ENCODE measurements at places on chromosomes 3 and 15.

DNA sequence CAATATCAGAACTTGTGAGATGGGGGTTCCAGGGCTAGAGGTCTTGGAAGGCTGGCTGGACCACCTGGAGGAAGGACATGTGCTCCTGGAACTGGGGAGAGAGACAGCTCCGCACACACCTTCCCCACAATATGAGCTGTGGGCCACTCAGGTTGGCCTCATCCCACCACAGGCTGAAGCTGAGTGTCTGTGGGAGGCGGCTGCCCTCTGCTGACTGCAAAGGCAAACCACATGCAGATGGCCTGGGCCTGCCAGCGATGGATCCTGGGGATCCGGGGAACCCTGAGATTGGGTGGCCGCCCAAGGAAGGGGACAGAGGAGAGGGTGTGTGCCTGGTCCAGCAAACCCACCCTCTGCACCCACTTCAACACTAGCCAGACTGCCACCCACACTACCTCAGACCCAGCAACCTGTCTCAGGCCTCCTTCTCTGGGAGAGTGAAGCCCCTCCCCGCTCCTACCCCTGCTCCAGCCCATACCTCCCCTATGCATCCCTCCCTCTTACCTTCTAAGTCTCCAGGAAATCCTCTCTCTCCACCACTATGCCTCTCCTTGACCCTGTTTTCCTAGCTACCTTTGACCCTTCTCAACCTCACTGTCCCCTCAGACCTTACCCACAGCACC is 44.8 kb downstream of the CYP11A1 start:
- DNase-seq: peak; percentile 50

DNA sequence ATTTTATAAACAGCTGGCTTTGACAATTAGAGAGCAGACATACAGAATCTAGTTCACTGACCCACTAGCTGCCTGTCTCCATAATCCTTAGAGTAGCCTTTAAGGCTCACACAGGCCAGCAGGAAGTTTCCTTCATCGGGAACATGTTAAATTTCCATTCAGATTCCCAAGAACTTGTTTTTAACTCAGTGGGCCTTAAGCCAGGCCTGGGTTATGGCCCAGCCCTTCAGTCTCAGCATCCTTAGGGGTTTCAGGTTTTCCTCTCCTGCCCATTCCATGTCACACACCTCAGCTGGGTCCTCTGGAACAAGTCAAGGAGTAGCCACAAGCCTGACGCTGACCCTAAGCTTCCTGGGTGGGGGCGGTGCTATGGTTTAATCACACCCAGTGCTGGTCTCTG is 15.0 kb downstream of the CDAN1 start:
- no peak for DNase-seq

DNA sequence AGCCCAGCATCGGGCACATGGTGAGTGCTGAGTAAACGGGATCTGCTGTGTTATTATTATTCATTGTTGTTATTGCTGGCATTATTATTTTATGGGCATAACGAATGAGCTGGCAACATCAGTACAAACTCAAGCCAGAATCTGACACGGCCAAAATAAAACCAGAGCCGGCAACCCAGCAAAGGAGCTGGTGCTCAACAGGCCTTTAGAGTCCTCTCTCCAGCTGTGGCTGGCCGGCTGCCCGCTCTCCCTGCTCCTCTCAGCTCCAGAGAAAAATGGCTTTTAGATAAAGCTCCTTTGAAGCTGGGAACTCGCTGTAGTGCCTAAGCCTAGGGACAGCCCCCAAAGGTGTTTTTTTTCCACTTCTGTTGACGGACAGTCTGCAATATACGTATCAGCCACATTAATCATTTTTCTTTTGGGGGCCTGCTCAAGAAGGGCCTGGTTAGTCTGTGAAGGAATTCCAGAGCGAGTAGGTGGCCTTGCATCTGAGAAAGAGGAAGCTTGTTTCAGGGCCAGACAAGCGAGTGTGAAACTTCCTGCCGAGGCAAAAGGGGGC is 193.9 kb upstream of the UBE2E1 start:
- no peak for DNase-seq

- DNase-seq: no peak
These were observed 7.3 kb upstream of the CHCHD6 start for GRCh38 chr3:126696701-126697267.

- no peak for DNase-seq
These were observed 366.4 kb downstream of the RAP2B start for GRCh38 chr3:153528473-153528872.

DNA sequence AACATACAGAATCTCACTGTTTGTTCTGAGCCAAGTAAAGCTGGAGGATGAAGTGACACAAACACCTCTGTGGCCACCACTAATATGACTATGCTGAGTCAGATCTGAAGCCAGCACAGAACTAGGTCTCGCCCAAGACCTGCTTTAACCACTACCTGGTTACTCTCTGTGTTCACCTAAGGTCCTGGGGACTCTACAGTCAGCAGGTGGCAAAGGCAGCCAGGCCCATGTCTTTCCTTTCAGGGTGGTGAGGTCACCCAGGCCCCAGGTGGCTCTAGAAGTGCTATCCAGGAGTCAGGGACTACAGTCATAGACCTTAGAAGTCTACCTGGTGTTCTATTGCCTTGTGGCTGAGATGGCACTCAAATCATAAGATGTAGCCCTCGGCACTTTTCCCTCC is 287.9 kb upstream of the ARRDC4 start:
- no peak for DNase-seq

DNA sequence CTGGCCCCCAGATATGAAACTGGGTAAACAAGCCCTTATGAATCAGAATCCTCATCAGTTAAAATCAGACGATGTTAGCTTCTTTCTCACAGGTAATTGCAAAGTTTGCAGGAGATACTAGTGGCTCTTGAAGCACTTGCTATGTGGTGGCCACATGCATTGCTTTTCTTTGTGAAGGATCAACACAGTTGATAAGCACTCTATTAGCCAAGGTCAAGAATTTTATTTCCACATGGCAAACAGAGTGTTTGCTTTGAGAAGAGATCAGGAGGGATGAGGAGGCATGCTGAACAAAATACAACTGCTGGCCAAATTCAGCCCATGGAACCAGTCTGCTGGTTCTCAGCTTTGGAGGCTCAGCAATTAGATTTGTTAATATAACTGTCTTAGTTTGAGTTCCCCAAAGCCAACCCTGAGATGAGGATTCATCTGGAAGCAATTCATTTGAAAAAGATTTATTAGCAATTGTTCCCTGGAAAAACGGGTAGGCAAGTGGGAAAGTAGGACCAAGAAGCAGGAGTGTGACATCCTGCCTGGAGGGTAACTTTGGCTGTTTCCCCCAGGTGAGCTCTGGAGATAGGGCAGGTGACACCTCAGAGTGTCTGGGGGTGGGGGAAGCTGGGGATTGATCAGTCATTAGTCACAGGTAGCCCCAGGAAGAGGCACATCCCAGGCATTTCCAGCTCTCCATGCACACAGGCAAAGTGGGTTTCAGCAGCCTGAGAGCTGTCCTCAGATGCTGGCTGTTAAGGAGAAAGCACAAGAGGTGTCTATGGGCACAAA is 180.3 kb downstream of the ABHD5 start:
- DNase-seq: no peak

- no peak for DNase-seq
These were observed 4.7 kb downstream of the ABHD5 start for GRCh38 chr3:43695443-43695842.

DNA sequence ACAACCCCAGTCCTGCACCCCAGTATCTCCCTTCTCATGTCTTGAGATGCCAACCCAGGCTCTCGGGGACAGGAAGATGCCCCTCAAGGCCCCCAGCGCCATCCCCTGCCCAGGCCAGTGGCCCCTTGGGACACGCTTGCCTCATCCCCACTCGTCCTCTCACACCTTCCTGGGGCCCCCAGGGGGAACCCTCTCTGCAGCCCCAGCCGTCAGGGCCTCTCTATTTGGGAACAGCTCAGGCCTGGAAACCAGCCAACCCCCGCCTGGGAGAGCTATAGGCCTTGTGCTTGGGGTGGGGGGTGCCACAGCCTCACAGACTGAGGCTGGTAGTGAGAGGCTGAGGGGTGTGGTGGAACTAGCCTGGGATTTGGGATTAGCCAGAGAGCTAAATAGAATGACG is 7.8 kb downstream of the LINGO1 start:
- DNase-seq: no peak

GRCh38 chr3:136909187-136909586 is 47.2 kb downstream of the NCK1 start:
- DNase-seq: no peak

- DNase-seq: no peak
These were observed 86.9 kb downstream of the C3orf80 start for GRCh38 chr3:160312014-160312624.

DNA sequence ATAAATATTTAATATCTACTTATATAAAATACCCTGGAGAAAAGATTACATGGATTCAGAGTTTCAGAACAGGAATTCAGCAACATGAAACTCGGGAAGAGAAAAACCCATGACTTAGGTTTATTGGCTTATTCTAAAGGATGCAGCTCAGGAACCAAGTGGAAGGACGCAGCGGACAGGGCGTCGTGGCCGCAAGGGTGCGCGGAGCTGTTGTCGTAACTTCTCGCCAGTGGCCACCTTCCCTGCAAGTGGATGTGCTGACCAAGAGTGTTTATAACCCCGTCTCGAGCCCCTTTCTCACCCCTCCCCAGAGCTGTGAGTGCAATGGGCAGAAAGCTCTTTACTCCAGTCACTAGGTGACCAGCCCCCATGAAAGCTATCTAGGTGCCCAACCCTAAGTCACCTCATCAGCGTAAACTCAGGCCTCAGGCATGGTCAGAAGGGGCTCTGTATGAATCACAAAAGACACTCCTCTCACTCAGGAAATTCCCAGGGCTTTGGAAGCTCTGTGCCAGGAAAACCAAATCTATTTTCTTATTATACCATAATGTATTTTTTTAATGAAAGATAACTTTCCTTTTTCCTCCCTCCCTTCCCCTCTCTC is 77.3 kb downstream of the CHRNA7 start:
- DNase-seq: no peak

DNA sequence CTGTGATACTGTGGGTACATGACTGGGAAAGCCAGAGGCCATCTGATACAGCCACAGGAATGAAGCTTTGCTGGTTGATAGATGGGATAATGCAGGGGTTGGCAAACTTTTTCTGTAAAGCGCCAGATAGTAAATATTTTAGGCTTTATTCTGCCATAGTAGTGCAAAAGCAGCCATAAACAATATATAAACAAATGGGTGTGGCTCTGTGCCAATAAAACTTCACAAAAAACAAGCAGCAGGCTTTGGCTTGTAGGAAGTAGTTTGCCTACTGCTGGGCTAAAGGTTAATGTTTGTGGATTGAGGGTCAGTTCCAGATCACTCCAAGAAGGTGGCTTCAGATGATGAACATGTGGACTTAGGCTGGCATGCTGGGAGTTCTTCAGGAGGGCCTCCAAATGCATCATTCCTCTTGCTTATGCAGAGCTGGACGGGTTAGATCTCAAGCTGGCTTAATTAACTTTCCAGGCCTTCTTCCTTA is 305.7 kb downstream of the RPLP1 start:
- no peak for DNase-seq

DNA sequence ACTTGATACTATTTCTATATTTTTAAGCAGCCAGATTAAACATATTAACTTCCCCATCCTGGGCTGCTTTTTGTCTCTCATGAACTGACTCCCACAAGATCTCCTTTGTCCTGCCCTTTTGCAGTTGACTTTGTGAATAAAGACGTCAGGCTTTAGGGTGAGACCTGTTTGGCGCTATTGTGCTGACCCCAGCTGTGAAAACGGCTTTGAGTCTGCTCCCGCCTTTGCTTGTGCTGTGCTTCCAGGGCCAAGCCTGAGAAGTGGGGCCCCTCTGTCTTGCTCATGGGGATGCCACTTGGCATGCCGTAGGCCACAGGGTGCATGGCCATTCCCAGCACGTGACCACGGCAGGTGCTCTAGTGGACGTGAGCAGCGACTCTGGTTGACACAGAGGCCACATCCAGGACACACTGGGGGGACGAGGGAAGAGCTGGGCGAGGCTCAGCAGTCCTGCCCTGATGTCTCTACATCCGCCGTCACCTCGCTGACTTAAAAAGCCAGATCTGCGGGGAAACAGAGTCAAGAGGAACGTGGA is 268.9 kb upstream of the LYSMD4 start:
- DNase-seq: no peak

GRCh38 chr3:30982416-30983075 is 88.1 kb upstream of the GADL1 start:
- DNase-seq: no peak

DNA sequence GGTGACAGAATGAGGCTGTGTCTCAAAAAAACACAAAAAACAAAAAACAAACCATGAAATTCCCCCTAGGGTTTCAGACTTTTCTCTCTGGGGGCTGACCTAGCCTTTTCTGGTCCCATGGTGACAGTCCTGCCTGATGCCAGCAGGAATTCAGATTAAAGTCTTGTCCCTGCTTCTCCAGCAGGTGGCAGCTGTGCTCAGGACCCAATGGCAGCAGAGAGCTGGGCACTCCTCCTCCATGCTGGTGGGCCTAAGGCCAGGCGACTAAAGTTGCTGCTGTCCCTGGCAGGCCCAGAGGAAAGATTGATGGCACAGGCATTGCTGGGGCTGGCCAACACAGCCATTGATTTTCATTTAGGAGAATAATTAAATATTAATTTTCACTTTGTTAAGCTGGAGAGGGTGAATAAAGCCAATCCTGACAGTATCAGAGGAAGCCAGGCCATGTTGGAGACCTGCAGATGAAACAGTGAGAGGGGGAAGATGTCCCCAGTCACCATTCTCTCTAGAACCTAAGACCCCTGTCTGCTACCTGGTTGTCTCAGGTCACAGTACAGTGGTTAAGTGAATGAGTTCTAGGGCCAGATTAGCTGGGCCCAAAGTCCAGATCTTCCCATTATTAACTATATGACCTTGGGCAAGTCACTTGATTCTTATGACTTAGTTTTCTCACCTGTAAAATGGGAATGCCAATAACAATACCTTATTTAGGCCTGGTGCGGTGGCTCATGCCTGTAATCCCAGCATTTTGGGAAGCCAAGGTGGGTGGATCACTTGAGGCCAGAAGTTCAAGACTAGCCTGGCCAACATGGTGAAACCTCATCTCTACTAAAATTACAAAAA is 7.1 kb downstream of the CELF6 start:
- peak; percentile 46 for DNase-seq

- DNase-seq: no peak
These were observed 346.7 kb downstream of the IL20RB start for GRCh38 chr3:137304313-137305056.

DNA sequence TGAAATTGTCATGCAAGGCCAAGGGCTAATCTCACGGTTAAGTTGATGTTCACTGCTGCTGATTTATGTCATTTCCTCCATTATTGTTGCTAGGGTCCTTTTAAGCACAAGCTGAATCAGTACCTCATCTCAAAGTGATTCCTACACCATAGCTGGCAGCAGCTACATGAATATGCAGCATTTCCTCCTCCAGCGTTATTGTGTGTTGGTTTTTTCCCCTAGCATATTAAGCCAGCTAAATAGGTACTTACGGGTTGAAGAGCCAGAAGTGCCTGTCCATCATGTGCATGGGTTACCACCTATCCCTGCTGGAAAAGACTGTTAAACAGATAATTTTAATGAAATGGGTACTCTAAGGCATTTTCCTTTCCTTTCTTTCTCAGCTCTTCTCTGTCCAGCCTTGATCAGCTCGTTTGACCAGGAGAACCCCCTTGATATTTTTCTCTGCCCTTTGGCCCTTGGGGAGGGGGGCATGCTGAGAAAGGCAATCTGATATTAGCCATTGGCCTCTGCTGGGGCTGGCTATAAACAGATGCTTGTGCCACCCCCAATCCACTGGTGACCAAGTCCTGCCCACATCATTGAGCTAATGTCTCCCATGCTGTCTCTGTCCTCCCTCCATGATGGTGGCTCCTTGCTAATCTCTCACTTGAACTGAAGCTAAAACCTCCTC is 115.6 kb upstream of the PLXNA1 start:
- DNase-seq: no peak

All from stimulated activated CD4-positive, alpha-beta T cell treated with anti-CD3 and anti-CD28 coated beads, TNF-alpha, amount 100 ng/mL, for 48 hours (primary cell).